CD4-positive, alpha-beta T cell treated with Interleukin-4 for 4 hours (primary cell): ENCODE measurements at places on chromosomes 11 and 22.
A peak's percentile ranks its signal among the peaks of the same experiment; 100 is the strongest.

DNA sequence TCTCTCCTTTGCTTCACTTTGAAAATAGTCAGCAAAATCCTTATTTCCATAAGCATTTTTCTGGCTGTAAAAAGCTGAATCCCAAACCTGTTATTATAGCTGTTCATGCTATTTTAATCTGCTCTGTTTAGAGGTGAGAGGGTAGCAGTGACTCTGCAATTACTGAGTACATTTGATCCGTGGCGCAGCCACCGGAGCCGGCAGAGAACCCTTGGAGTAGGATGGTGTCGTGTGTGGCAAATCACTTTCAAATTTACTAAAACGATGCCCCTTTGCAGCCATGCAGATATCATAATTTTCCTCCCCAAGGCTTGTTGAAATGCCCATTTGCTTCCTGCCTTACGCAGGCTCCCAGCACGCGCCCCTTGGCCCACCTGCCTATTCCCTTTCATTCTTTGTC is 69.6 kb downstream of the ZBTB16 start:
- no peak for DNase-seq

DNA sequence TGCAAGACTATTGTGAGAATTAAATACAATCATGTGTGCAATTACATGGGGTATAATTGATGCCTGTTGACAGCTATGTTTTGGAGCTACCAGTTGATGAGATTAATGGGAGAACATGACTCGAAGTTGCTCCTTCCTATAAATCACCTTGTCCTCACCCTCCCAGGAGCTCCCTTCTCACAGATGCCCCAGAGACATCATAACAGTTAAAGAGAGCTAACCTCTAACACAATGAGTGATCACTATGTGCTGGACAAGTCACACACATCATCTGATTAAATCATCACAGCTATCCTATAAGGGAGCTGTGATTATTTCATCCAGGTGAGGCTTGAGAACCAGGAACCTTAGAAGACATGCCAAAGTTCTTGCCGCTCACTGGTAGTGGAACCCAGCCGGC is 394.2 kb downstream of the NTM start:
- DNase-seq = no peak

GRCh38 chr22:29393019-29393608 is 4.7 kb upstream of the AP1B1 start:
- DNase-seq = no peak

GRCh38 chr22:41021061-41021612 is 70.0 kb downstream of the RBX1 start:
- no peak for DNase-seq

DNA sequence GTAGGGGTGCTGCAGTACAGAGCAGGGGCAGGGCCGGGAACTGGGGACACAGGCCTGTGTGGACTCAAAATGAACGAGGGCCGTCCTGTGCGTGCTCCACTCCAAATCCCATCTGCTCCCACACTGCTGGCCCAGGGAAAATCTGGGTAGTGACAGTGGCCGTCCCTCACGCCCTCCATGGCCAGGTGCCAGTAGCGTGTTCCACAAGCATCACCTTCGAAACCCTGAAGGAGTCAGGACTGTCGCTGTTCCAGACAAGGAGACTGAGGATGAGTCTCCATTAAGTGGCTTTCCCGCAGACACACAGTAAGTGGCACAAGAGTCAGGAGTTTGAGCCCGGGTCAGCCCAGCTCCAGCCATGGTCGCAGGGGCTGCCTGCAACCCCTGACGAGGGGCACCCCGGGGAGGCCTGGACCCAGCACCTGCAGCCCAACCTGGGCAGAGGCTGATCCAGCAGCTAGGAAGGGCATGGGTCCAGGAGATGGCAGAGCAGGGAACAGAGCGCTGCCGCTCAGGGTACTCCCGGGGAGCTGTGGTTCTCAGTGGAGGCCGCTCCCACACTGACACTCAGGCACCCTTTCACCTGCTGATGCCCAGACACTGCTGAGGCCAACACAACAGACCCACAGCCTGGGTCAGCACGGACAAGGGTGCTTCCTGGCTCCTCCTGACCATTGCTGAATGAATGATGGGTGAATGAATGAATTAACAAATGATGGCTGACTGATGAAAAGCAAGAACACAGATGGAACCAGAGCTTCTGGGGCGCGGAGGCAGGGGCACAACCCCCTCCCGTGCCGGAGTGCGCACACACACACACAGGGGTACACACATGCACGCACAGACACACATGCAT is 35.3 kb downstream of the IGF2 start:
- no peak for DNase-seq

- DNase-seq = peak; percentile 47
These were observed 1.8 kb downstream of the KCNK7 start for GRCh38 chr11:65593518-65594414.

DNA sequence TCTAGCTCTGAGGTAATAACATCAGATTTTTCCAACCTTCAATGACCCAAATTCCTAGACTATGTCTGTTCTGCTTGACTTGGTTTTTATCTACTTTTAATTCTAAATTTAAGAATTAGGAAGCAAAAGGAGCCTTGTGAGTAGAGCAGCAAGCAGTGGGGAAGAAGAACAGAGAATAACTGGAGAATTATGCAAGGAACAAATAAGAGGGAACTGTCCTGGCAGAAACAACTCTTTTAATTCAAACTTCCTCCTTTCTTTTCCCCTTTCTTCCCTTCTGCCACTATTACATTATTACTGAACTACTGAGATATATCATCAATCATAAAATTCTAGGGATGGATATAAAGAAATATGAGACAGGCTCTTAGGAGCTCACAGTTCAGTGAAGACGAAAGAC is 276.1 kb downstream of the SBF2 start:
- DNase-seq = no peak

GRCh38 chr22:19986011-19986409 is 30.6 kb downstream of the ARVCF start:
- no peak for DNase-seq

GRCh38 chr11:8997451-8997850 is 6.3 kb downstream of the NRIP3 start:
- no peak for DNase-seq

DNA sequence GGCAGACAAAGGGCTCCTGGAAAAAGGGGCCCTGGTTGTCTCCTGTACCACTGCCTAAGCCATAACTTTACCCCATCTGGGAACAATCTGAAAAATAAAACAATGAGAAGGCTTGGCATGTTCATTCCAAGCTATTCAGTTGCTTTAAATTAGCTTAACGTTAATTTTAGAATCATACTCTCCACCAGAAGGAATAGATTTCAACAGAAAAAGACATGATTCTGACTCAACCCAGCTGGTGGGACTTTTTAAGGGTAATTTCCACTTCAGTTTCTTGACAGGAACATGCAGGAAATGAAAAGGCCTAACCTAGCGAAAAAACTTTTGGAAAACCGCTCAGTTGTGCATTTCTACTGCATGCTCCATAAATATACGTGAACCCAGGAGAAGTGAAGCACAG is 7.9 kb downstream of the SF3A1 start:
- DNase-seq = no peak

DNA sequence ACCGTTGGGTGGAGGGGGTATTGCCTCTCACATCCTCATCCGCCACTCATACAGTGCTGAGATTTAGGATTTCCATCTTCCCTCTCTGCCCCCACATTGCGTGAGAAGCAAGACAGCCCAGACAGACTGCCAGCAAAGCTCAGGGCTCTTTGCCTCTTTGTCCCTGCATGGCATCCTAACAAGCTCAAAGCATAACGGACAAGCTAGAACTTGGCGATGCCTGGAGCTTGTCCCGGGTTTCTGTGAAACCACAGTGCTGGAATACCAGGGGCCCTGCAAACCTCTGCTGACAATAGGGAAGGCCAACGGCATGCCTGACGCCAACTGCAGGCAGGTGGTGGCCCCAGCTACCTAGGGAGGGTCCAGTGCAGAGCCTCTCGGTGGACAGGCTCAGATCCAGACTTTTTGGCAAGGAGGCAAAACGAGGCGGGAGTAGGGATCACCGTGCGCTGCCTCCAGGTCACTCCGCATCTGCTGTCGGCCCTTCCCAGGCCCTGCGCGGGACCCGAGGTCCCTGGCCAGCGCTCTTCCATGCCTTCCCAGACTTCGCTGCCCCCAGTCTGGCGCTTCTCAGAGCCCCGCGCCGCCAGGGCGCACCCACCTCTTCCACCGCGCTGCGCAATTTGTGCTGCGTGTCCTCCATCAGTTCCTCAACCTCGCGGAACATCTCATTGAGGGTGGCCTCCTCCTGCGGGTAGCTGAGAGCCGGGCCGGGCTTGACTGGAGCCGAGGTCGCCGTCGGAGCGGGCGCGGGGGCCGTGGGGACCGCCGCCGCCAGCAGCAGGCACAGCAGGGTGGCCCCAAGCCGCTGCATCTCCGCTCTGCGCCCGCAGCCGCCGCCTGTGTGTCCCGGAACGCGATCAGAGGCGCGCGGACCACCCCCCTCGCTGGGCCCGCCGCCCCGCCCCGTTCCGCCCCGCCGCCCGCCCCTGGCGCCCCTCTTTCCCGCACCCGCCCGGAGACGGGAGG is at the start of gene DKK3:
TSS of gene DKK3 (minus strand) at position 858 of the 969 bp plus-strand sequence. CDS start at position 814, 44 bp downstream.
- no peak for DNase-seq

GRCh38 chr11:69286374-69287371 is 7.3 kb upstream of the MYEOV start:
- no peak for DNase-seq

DNA sequence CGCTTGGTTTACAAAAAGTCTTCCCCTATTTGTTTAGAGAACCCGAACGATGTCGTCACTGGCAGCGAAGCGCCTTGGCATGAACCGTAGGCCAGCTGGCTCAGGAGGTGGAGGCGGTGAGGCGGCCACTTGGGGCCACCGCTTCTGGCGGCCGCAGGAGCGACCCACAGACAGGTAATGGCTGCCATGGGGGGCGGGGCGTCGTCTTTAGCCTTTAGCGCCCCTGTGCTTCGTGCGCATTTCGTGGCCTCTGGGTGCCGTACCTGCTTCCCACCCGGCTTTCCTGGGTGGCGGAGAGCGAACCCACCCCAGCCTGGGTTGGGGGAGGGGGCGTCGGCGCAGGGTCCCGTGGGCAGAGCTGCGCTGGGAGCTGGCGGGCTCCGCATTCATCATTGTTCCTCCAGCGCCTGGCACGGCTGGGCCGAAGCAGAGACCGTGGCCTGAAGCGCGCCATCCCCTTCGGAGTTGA is 469 bp upstream of the OSBP2 start:
- DNase-seq = peak; percentile 40

GRCh38 chr11:73869332-73869949 is 7.2 kb downstream of the COA4 start:
- DNase-seq = no peak

- no peak for DNase-seq
These were observed 49.5 kb downstream of the POLD3 start for GRCh38 chr11:74641905-74642304.

GRCh38 chr11:87043894-87044293 is 6.2 kb downstream of the TMEM135 start:
- no peak for DNase-seq

DNA sequence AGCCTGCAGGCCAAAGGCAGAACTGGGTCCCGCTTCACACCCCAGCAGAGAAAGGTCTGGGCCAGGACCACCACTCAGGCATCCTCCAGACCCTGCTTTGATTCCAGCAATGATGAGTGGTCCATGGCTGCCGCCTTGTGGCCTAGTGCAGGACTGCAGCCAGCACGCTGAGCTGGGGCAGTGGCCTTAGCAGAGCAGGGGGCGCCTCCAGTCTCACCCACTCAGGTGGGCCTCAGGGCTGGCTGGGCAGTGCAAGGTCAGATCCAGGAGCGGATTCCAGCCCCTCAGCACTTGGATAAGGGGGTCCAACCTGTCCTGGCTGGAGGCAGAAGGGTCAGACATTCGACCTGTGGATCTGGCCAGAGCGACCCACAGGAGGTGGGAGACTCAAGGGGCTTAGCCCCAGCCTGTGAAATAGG is 9.6 kb upstream of the PDE2A start:
- peak; percentile 46 for DNase-seq

DNA sequence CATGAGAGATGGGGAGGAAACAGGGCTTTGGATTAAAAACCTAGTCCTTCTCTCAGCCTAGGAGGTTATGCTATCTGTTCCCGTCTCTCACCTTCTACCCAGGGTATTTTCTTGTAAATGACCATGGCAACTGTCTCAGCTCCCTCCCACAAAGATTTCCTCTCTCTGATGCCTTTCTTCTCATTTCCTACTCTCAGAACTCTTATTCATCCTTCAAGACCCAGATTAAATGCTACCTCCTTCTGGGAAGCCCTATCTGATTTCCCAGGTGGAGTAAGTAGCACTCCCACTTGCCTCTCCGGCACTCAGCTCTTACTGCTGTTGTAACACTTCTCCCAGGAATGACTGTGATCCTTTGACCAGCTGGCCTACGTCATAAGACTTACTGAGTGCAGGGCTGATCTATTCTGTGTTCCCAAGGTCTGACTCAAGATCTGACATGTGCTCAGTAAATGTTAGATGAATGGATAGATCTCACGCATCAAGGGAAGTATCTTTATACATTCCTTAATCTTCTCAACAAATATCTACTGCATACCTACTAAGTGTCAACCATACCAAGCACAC is 175.0 kb downstream of the TENM4 start:
- no peak for DNase-seq

- no peak for DNase-seq
These were observed 46.9 kb downstream of the GAS2 start for GRCh38 chr11:22713336-22713735.

DNA sequence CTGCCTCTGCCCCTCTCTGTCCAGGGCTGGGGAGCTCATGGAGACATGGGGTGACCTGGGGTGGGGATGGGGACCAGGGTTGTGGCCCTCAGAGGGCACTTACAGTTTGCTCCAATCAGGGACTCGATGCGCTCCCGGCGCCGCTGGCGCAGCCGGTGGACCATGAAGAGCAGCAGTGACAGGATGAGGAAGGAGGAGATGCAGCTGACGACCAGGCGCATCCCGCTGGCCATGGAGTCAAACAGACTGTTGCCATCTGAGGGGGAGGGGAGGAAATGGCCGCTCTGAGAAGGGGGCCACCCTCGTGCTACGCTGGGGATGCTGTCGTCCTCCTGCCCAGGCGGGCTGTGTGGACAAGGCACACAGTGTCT is 80.5 kb downstream of the DGCR2 start:
- no peak for DNase-seq

DNA sequence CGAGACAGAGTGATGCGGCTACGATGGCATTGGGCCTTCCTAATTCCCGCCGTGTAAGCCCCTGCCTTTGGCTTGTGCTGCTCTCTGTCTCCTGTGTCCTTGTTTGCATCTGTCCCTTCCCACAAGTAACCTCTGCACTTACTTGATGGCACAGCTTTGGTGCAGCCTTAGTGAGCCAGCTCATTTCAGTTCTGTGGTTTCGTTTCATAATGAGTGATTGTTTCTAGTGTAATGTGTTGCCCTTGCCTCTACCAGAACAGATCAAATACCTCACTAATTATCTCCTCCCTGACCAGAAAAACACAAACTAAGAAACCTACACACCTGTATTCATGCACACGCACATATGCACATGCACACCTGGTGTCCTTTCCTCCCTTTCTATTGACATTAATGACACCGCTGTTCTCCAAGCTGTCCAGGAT is 58.8 kb downstream of the GRK3 start:
- DNase-seq = no peak

- DNase-seq = no peak
These were observed 497 bp upstream of the SSRP1 start for GRCh38 chr11:57336111-57336666.
